ENCODE measurements at places on chromosomes 3 and 15.

DNA sequence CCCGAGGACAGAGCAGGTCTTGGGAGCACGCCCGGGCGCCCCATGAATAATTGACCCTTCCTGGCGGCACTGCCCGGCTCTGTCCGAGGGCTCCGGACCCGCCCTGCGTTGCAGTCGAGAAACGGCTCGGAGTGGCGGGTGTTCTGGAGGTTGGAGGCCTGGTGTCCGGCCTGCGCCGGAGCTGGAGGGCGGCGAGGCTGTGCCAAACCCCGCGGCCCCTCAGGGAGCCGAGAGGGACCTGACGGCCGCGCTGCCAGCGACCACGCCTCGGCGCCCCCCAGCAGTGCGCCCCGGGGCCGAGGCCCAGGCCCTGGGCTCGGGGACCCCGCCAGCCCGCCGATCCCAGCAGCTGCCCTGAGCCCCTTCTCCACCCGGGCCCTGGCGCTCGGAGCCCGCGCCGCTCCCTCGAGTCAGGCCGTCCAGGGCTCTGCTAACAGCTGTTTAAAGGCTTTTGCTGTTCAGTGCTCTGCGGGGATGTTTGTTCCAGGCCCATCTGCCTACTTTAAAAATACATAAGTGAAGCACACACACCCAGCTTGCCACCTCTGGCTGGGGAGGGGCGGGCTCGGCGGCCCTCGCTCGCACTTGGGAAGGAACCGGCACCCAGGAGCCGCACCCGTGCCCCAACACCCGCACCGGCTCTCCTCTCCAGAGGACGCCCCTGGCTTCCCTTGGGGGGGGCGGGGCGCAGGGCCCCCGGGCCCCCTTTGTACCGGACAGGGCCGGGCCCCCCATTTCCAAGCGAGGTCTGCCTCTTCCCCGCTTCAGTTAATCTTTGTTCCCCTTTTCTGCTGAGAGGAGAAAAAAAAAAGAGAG, 730 bp upstream of the ZNF710 start:
- no peak for DNase-seq

DNA sequence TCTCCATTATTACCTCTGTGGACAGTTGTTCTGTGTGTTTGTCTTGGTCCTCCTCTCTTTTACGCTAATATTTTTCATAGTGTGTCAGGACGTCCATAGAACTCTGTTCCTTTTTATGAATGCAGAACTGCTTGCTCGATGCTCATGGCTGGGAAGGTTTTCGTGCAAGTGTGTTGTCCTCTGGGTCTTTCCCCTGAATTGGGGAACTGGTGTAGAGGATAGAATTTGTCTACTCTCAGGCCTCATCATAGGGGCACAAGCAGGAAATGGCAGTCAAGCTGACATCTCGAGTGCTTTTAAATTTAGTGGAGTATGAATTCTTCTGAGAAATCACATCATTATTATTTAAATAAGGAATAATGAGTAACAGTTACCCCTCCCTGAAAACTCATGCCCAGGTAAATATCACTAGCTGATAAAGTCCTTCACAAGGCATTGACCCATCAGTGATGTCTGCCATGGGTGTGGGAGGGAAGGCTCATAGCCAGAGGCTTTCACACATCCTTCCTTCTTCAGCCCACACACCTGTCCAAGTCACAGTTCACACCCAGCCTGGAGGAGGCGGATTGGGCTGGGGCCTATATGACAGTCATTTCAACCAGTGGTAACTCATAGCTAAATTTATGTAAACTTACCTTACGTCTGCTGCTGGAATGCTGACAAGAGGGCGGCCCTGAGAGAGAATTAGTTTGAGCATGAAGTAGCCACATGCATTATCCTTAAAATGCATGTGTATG, 226.1 kb downstream of the PLCL2 start:
- DNase-seq = no peak

GRCh38 chr15:101337976-101338375, 42.9 kb upstream of the SNRPA1 start:
- no peak for DNase-seq

GRCh38 chr3:196003611-196004010, 78.3 kb downstream of the TFRC start:
- no peak for DNase-seq

DNA sequence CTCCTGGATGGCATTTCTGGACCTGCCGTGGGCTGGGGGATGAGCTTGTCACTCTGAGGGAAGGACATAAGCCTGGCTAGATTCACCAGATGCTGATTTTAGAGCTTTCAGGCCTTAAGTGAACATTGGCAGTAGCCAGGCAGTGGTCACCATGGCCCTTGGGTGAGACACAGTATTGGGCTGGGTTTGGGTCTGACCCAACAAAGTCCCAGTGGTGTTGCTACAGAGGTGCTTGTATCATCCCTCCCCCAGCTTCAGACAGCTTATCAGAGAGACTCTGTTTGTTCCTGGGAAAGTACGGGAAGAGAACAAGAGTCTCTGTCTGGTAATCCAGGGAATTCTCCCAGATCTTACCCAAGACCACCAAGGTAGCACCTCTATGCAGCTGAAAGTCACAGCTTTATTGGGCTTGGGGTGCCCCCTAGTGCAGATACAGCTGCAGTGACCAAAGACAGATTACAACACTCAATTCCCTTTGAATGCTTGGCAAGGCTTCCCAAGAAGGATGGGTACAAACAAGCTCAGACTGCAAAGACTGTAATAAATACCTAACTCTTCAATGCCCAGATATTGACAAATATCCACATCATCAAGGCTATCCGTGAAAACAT, 9.8 kb upstream of the RUVBL1 start:
- peak; percentile 10 for DNase-seq

DNA sequence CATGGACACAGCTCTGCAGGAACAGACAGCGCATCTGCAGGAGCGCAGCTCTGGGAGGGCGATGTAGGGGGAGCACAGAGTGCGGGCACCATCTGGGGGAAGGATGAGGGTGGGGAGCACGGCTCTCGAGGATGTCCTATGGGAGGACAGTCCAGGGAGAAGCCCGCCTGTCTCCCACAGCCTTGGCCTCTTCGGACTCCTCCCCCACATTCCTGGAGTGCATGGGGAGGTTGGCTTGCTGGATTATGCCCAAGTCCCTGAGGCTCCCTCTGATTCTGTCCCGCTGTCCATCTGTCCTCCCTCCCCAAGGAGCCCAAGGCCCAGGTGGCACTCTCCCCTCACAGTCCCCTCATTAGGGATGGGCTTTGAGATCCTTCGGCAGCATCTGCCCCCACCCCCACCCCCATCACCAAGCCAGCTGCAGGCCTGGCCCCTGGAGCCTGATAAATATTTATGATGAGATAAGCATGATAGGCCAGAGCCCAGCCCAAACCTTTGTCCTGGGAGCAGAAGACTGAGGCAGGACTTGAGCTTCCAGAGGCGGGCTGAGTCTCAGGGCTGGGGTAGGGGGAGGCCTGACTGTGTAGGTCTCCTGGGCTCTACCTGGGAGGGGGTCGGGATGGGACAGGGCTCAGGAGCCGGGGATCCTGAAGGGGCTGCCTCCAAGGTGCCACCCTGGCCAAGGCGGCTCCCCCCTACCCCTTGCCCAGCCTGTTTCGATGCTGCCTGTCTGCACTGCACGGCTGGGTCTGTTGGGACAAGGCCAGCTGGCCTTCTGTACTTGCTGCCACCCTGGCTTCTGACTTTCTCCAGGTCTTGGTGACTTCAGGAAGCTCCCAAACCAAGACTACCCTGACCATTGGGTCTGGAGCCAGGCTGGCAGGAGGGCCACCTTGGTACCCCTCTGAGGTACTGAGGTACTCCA, 28.6 kb upstream of the SEMA3F start:
- no peak for DNase-seq

- peak; percentile 66 for DNase-seq
Measured at GRCh38 chr3:12841149-12841969, at the start of gene RPL32. RPL32 (minus strand) TSS chr3:12841565; CDS start chr3:12840237, 1,328 bp downstream.

DNA sequence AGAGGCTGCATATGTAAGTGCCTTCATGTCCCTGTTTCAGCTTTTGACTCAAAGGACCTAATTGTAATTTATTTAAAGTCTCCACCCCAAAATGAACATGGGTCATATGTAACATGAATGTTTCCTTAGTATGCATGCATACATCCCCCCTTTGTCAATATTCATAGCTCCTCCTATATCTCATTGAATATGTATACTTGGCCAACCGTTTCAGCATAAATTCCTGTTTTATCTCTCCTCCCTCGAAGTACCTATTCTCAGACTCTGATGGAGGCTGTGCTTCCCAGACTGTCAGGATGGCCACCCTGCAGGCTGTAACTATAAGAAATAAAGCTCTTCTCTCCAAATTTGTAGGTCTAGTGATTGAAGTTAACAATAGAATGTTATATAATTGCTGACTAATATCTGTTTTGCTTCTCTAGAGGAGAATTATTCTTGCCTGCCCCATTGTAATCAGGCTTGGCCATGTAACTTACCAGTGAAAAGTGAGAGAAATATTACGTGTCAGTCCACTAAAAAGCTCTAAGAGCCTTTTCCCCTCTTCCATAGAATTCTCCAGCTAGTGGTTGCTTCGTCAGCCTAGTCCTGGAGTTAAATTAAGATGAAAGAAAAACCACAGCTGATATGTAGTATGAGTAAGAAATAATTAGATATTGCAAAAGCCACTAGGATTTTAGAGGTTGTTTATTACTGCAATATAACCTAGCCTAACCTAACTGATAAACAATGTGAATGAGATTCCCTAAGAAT, 245.1 kb downstream of the ZNF385D start:
- no peak for DNase-seq

- DNase-seq = no peak
Measured at GRCh38 chr3:51673181-51673801, 2.2 kb downstream of the TEX264 start.

DNA sequence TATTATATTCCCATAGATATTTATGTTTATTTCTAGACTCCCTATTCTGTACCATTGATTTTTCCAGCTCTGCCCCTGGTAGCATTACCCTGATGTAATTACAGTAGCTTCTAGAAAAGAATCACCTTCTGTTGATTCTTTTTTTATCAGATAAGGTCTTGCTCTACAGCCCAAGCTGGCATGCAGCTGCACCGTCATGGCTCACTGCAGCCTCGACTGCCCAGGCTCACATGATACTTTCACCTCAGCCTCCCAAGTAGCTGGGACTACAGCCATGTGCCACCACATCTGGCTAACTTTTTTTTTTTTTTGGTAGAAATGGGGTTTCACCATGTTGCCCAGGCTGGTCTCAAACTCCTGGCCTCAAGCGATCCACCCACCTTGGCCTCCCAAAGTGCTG, 41.8 kb downstream of the SLC24A1 start:
- no peak for DNase-seq

GRCh38 chr3:52265387-52265786, 13.1 kb downstream of the WDR82 start:
- DNase-seq = no peak

DNA sequence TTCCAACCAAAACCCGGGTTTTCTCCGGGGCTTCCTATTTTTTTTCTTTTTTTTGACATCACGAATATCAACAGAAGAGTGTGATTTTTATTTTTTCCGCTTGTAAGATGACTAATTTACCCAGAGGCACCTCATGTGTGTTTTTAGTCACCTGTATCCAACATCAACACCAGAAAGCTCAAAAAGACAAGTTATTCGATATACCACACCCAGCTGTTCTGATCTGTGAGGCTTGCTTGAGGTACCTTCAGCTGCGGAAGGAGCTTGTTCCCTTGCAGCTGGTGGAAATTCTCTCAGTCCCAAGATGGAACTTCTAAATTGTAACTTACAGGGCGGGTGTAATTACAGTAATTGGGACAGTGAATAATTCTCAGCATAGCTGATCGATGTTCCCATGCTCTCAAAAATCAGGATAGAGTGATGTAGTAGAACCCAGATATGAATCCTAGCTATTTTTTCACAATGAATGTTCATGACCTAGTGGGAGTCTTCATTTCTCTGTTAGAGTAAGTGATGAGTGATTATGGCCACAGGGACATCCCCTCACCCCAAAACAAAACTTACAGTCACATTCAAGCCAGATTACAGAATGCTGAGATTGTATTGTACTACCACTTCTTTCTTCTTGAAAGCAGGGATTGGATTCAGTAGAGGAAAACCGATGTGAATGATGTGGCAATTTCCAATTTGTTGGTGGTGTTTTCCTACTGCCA, 232.1 kb downstream of the AGBL1 start:
- DNase-seq = no peak

DNA sequence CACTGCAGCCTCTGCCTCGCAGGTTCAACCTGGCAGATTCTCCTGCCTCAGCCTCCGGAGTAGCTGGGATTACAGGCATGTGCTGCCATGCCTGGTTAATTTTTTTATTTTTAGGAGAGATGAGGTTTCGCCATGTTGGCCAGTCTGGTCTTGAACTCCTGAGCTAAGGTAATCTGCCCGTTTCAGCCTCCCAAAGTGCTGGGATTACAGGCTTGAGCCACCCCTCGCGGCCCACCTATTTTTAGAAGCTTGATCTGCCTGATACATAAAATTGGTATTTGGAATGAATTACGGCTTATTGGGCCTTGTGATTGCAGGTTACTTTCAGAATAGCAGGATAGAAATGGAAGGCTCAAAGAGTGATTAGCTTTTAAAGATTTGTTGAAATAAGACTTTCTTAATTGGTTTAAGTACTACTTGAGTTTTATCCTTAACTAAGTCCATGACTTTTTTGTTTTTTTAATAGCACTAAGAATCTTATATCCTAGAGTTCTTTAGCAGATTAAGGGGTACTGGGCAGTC, 25.0 kb downstream of the GMPS start:
- no peak for DNase-seq

DNA sequence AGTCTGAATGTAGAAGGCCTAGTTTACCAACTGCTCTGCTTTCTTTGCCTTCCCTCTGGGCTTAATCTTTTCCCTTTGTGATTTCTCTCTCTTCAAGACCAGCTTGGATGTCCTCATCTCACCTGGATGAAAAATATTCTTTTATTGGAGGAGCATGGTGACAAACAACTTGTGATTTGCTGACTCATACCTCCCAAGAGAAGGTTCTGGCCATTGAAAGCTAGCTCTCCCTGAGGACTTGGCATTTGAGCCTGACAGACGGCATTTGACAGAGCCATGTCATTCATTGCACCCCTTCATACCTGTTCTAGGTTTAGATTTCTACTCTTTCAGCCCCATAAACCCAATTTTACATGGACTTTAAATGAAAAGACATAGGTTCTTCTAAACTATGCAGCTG, 33.3 kb downstream of the ATG7 start:
- DNase-seq = no peak

DNA sequence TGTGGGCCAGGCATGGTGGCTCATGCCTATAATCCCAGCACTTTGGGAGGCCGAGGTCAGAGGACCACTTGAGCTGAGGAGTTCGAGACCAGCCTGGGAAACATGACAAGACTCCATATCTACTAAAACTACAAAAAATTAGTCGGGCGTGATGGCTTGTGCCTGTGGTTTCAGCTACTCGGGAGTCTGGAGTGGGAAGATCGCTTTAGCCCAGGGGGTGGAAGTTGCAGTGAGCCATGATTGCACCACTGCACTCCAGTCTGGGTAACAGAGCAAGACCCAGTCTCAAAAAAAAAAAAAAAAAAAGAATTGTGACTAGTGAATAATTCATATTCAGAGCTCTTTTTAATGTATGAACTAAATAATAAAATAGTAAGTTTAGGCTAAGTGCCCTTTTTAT, 87.8 kb upstream of the TSEN2 start:
- no peak for DNase-seq

DNA sequence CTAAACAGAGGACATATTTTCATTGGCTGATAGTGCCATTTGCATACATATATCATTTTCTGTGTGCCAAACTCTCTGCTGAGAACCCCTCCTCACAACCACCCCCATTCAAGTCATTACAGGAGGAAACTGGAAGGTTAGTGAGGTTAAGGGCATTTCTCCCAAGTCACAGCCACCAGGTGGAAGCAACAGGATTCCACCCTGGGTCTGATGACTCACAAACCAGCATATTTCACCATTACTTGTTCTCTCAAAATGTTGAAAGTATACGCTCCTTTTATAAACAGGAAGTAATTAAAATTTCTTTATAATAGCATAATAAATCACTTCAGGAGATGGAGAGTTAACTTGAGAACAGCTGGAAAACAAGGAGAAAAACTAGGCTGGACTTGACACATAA, 398.6 kb upstream of the WNT5A start:
- DNase-seq = no peak

Measured in stimulated activated CD4-positive, alpha-beta T cell treated with anti-CD3 and anti-CD28 coated beads, TNF-alpha, amount 100 ng/mL, for 1 hour (primary cell).